ENCODE measurements at places on chromosomes 7 and 10.
A peak's percentile ranks its signal among the peaks of the same experiment; 100 is the strongest.

DNA sequence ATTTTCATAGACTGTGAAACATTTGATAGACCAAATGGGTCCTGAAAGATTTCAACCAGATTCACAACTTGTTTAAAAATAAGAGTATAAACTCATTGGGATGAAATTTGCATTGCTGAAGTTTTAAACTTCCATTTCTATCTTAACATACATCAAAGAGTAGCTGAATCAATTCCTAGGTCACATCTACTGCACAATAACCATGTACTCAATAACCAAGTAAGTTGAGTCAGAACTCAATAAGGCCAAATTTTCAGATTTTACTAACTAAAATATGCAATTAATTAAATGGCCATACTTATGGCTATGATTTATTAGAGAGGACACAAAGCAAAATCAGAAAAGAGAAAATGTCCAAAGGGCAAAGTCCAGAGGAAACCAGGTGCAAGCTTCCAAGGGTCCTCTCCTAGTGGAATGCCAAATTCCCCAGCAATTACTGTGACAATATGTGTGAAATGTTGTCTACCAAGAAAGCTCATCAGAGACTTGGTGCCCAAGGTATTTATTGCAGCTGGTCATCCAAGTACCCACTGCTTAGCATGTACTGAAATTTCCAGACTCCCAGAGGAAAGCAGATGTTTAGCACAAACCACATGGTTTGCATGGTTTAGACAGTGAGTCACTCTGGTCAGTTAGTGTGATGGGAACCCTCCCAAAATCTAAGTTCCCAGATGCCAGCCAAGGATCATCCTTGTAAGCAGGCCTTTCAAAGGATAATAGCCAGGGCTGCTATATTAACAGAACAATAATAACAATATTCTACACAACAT lies 238.9 kb downstream of the IPMK start:
- DNase-seq, result no peak
- no peaks in the 10 kb centered on the region for H3K27me3 ChIP-seq
- H3K36me3 ChIP-seq, result no peaks in the 10 kb centered on the region
- no peaks in the 10 kb centered on the region for H3K4me1 ChIP-seq
- H3K27ac ChIP-seq, result no peak overlapping the region

GRCh38 chr7:117338020-117338419 lies 15.2 kb upstream of the WNT2 start:
- H3K27ac ChIP-seq, result no peak overlapping the region
- H3K4me3 ChIP-seq, result no peak overlapping the region
- H3K27me3 ChIP-seq, result peaks cover 2% of the 10 kb centered on the region
- no peaks in the 10 kb centered on the region for H3K4me1 ChIP-seq
- H3K36me3 ChIP-seq, result no peaks in the 10 kb centered on the region

DNA sequence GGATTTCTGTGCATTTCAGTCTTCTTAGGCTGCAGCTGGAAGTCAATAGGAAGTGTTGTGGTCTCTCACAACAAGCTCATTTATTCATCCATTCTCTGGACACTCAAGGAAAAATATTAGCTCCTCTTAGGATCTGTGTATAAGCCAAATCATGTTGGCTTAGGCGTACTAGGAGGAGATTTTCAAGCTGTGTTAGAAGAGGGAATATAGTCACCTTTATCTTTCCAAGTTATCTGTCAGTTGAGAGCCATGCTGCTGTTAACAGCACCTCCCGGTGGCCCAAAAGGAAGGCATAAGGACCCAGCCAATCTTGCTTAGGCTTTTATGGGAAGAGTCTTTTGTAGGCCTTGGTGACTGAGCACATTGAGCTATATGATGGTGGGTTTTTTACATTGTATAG lies 220.0 kb downstream of the LRMDA start:
- H3K4me3 ChIP-seq, result no peak overlapping the region
- no peaks in the 10 kb centered on the region for H3K4me1 ChIP-seq
- H3K27ac ChIP-seq, result no peak overlapping the region
- peaks cover 1% of the 10 kb centered on the region for H3K27me3 ChIP-seq
- DNase-seq, result no peak

DNA sequence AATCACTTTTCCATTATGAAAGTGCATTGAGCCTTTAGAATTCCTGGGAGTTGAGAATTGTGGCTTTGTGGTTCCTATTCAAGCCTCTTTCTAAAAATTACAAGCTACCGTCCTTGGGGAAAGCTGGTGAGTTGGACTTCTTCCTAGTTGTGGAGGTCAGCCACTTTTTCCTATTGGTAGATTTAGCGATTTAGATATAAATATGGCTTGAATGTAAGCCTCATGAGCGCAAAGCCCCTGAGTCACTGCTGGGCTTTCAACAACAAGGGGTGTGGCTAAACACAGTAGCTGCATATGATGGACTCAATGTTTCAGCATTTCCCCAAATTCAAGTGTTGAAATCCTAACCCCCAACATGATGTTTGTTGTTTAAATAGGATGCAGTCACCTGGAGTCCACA lies 150.0 kb upstream of the IGFBP3 start:
- no peak for DNase-seq
- no peak overlapping the region for H3K4me3 ChIP-seq
- H3K27ac ChIP-seq, result no peak overlapping the region
- H3K27me3 ChIP-seq, result peaks cover 2% of the 10 kb centered on the region
- no peaks in the 10 kb centered on the region for H3K4me1 ChIP-seq

DNA sequence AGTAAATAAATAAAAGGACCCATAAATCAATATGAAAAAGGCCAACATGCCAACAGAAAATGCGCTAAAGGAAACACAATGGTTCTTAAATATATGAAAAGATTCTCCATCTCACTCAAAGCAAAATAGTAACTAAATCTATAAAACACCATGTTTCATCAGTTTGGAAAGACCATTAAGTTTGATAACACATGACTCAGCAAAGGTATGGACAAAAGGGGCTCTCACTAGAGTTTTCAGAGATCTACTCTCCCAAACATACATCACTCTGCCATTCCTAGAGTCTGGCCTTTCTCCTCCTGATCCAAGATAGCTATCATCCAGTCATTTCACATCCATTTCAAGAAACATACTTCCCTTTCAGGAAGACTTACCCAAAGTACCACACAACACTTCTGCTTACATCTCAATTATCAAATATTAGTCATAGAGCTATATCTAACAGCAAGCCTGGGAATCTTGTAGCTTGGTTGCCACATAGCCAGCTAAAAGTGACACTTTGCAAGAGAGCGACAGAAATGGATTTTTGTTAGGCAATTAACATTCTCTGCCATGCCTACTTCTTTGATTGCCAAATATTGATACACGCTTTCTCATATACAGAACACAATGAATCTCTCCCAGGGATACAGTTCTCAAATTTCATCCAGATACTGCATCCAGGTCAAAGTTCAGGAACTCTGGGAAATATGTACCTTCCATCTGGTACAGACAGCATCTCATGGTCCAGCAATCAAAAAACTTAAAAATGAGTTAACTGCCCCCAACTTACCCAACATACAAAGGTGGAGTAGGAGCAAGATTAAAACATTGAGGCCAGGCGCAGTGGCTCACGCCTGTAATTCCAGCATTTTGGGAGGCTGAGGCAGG lies 28.8 kb downstream of the TOMM7 start:
- DNase-seq, result no peak
- no peaks in the 10 kb centered on the region for H3K4me1 ChIP-seq
- no peak overlapping the region for H3K27ac ChIP-seq
- no peaks in the 10 kb centered on the region for H3K36me3 ChIP-seq
- H3K27me3 ChIP-seq, result no peaks in the 10 kb centered on the region

GRCh38 chr7:104962781-104963180 lies 51.2 kb upstream of the KMT2E start:
- DNase-seq, result no peak
- H3K4me1 ChIP-seq, result peaks cover 6% of the 10 kb centered on the region
- no peaks in the 10 kb centered on the region for H3K27me3 ChIP-seq
- no peak overlapping the region for H3K4me3 ChIP-seq
- peak overlapping the region; percentile 57 for H3K27ac ChIP-seq

GRCh38 chr10:5894873-5895272 lies 4.8 kb downstream of the FBH1 start:
- H3K27ac ChIP-seq, result peak overlapping the region; percentile 84
- H3K4me3 ChIP-seq, result no peak overlapping the region
- no peaks in the 10 kb centered on the region for H3K27me3 ChIP-seq
- no peak for DNase-seq
- peaks cover 49% of the 10 kb centered on the region for H3K4me1 ChIP-seq

- no peaks in the 10 kb centered on the region for H3K27me3 ChIP-seq
- no peak overlapping the region for H3K27ac ChIP-seq
- no peak for DNase-seq
- no peaks in the 10 kb centered on the region for H3K4me1 ChIP-seq
Observed at GRCh38 chr7:31892099-31892829, 177.9 kb downstream of the PDE1C start.

DNA sequence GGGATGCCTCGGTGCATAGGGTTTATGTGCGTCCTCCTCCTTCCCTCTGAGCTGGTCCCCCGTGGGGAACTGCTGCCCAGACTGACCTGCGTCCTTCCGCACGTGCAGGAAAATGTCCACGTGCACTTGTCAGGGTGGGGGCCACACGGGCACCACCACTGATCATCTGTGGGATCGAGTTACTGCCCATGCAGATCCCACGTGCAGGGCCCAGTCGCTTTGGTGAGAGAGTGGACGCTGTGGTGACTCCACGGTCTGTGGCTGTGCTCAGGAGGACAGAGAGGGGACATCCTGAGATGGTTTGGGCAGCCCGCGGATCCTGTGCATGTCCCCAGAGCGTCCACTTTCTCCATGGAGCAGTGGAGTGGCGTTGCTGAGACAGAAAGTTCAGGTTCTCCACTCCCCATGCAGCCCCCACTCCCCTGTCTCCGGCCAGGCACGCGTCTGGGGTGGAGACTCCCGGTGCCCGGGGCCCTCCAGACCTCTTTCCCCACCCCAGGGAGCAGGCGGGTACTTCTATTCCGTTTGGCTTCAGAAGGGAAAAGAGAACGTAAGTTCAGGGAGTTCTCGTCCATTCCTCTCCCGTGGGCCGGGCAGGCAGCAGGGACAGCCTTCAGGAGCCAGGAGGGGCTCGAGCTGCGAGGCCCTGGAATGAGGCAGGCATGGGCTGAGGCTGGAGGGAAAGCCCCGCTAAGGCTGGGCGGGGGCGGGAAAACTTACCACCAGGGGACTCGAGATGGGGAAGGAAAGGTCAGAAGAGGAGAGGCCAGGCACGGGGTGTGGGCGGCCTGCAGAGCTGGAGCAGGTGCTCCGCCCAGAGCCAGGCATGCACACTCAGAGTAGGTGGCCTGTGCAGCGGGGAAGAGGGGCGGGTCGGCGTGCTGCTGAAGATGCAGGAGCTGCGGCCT lies 59.9 kb downstream of the EGFR start:
- no peak for DNase-seq
- peaks cover 7% of the 10 kb centered on the region for H3K27me3 ChIP-seq
- H3K36me3 ChIP-seq, result no peaks in the 10 kb centered on the region
- H3K4me3 ChIP-seq, result no peak overlapping the region

DNA sequence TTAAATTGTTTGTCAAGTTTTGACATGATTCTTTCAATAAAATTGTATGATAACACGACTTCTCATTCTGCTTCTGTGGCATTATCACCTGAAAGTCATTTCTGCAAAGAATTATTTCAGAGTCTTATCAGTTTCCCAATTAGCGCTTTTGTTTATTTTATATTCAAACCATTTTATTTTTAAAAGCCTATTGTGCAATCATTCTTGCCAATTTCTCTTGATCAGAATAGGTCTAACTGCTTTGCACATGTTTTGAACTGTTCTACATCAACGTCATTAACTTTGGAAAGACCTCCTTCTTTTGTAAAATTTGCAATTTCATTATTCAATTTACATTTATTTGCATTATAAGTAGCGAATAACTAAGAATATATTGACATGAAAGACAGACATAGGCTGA lies 758.1 kb downstream of the CNTNAP2 start:
- no peak overlapping the region for H3K27ac ChIP-seq
- no peak overlapping the region for H3K4me3 ChIP-seq
- no peaks in the 10 kb centered on the region for H3K36me3 ChIP-seq

GRCh38 chr10:33215635-33216034 lies 118.8 kb downstream of the NRP1 start:
- H3K27me3 ChIP-seq, result peaks cover 6% of the 10 kb centered on the region
- H3K36me3 ChIP-seq, result no peaks in the 10 kb centered on the region
- H3K4me1 ChIP-seq, result peaks cover 3% of the 10 kb centered on the region
- no peak overlapping the region for H3K4me3 ChIP-seq
- no peak overlapping the region for H3K27ac ChIP-seq
